Hindlimb muscle (tissue), 1 donor: ENCODE measurements at places on chromosomes 7 and 10. TPM values are rescaled to one million over a fixed set of nuclear protein-coding genes. Genes with fewer than 3 reads are reported as not detected.

- DNase-seq, result no peak
Observed at GRCh38 chr7:137957887-137958286, 44.0 kb downstream of the CREB3L2 start.

GRCh38 chr7:33794419-33794818, 110.9 kb upstream of the BMPER start:
- DNase-seq, result no peak

GRCh38 chr10:5070648-5071410, 23.4 kb upstream of the AKR1C3 start:
- no peak for DNase-seq

PTPRN2 gene
- 2.0 TPM for polyA plus RNA-seq

DNA sequence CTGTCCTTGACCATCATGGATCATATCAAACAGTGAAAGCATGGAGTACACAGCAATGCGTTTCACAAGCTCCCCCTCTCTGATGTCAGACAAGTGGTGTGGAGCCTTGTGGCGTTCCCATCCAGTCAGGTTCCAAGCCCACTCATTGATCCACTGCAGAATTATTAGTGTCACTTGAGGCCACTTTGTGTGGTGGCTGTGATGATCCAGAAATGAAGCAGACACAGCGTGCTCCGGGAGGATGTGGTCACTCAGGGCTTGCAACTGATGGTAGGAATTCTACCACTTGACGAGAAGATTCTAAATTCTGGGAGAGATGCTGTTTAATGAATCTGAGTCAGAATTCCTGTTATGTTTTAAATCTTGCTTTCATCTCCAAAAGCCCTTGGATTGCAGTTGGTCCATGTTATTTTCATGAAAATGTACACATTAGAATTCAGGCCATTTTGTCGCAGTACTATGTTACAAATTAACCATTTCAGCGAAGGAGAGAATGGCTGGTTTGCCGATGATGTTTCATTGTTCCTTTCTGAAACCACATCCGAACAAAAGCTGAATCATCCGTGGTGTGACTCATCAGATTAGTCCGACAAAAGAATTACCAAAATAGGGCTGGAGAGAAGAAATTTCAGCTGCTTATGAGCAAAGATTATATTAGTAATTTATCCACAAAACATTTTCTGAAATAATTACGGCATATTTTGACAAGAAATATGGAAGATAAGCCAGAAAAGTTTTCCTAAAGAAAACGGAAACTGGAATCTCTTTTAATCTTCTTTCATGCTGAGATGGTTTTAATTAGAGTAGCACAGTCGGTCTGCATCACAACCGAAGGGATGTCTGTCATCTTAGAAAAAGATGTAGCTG, 48.1 kb downstream of the INSYN2A start:
- no peak for DNase-seq

DNA sequence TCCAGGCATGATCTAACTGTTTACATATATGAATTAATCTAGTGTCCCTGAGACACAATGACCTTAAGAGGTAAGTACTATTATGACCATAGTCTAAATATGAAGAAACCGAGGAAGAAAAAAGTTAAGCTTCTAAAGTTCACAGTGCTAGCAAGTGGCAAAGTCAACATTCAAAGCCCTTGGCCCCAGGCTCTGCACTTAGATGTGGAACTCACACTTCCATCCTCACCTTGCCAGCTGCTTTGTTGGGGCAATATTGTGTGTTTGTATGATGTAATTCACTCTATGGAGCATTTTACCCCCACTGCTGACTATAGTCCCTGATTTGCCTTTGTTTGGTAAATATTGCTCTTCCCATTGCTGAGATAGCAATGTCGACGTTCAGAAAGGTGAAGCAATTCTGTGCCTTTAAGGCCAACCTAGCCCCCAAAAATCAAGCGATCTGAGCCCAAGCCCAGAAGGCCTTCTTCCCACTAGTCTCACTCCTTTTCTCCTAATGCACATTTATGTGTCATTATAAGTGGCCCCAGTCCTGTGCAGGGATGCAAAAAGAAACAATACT, 487.6 kb upstream of the ZMIZ1 start:
- DNase-seq, result no peak

SEPTIN14 gene
- 0.19 TPM for polyA plus RNA-seq

TFEC gene
- 1.6 TPM for polyA plus RNA-seq

GRCh38 chr7:137987563-137987962, 14.3 kb downstream of the CREB3L2 start:
- no peak for DNase-seq

- no peak for DNase-seq
Observed at GRCh38 chr7:22561895-22562593, 62.1 kb upstream of the STEAP1B start.

- DNase-seq, result no peak
Observed at GRCh38 chr10:69845574-69846292, 44.0 kb downstream of the COL13A1 start.

DNA sequence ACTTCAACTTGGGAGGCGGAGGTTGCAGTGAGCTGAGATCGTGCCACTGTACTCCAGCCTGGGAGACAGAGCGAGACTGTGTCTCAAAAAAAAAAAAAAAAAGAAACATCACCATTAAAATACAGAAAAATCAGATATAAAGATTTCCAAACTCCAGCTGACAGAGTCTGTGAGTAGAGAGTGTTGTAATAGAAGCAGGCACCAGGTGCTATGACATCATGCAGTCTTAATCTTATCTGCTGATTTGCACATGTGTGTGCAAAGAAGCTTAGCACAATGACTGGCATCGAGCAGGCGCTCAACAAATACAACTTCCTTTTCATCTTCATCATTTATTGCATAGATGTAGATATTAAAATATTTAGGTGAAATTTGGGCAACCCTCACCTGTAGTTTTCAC, 92.2 kb downstream of the PRKCQ start:
- no peak for DNase-seq

DNA sequence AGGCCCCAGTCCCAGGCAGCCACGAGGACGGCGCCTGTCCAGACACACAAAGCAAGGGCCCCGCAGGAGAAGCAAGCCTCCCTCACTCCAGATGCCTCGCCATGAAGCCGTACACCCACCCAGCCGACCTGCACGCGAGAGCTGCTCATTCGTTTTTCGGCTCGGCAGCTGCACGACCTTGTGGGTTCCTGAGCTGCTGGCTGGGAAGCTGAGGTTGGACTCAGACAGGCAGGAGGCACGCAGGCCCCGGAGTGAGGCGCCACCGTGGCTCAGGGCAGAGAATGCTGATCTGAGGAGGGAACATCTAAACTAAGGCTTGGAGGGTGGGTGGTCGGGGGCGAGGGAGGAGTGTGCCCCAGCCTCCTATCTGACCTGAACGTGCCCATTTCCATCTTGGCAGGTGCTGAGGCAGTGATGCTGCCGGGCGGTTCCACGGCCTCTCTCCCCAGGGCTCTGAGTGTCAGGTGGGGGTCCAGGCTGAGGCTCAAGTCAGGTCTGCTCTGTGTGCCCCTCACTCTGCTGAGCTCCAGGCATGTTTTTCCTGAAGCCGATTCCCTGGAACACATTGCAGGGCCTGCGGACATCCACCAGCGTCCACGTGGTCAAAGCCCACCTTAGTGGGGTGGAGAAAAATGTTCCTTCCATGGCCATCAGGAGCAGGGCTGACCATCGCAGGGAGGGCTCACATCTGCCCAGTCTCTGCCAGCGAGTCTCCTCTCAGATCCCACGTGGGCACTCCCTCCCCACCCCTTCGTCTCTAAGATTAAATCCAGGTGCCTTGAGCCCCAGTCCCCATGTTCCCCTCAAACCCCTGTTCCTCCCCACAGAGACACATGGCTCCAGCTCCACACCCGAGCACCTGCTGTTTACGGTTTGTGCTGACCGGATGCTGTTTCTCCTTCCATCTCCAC, 28.1 kb upstream of the FAM20C start:
- no peak for DNase-seq

LRRN3 gene
- polyA plus RNA-seq, result 8.0 TPM

DNA sequence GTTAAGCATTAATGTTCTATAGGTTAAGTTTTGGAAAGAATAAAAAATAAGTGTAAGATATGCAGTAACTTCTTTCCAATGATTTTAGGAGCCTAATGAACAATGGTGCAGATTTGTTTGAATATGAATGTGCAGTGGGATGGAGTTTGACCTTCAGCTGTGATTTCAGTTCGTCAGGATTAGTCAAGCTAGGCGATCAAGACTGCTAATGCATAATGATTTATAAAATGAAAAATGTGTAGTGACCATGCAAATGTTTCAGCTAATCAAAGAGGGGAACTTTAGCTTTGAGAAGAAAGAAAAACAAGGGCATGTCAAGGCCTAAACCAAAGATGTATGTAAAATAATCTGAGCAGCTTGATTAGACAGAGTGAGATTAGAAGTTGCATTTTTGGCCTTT, 208.5 kb downstream of the FOXP2 start:
- DNase-seq, result no peak

SYCE1 gene
- 0.43 TPM for polyA plus RNA-seq

- DNase-seq, result no peak
Observed at GRCh38 chr10:116417821-116418220, 9.8 kb upstream of the PNLIPRP3 start.

- no peak for DNase-seq
Observed at GRCh38 chr10:110163192-110163773, 44.1 kb upstream of the MXI1 start.

- DNase-seq, result no peak
Observed at GRCh38 chr7:65992526-65992925, 10.5 kb upstream of the GUSB start.

DNA sequence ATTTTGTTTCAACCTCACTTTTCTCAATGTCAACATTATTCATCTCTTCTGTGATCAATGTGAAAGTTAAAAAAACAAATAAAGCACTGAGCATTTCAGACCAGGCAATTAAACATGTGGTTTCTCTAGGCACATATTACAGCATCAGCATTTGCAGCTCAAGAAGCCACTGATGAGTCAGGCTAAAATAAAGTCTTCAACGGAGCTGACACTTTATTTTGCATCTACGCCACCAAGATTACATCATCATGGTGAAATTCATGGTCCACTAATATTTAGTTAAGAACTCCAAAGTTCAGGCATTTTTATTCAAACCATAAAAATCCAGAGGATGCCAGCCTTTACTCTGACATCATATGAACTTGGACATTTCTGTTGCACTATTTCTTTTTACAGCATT, 33.0 kb downstream of the MAGI2 start:
- DNase-seq, result no peak

GRCh38 chr7:73340514-73340913, 12.6 kb downstream of the FKBP6 start:
- DNase-seq, result no peak
